ENCODE measurements at places on chromosomes 5 and 9. TPM values are rescaled to one million over a fixed set of nuclear protein-coding genes. Genes with fewer than 3 reads are reported as not detected.

DNA sequence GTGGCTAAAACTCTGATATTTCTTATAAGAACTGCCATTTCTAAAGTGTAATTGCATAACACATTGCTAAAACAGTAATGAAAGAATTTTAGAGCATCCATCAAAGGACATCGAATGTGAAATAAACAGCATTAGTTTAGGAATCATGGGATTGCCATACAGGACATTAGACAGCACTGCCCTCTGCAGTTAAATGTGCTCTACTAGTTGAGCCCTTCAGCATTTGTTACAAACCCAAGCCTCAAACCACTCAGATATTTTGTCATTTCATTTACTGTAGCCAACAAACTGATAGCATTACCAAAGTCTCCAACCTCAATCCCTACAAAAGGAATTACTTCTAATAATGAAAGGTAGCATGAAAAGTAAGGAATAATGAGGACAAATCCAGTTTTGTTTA is 116.8 kb upstream of the COX7C start:
- H3K4me1 ChIP-seq = no peaks in the 10 kb centered on the region
- no peak overlapping the region for H3K27ac ChIP-seq
- peak; percentile 8 for DNase-seq

- H3K4me3 ChIP-seq = no peak overlapping the region
- H3K27me3 ChIP-seq = no peaks in the 10 kb centered on the region
- peak; percentile 43 for DNase-seq
- H3K36me3 ChIP-seq = no peaks in the 10 kb centered on the region
- H3K27ac ChIP-seq = no peak overlapping the region
These were observed 115.9 kb downstream of the PIK3R1 start for GRCh38 chr5:68331192-68332079.

DNA sequence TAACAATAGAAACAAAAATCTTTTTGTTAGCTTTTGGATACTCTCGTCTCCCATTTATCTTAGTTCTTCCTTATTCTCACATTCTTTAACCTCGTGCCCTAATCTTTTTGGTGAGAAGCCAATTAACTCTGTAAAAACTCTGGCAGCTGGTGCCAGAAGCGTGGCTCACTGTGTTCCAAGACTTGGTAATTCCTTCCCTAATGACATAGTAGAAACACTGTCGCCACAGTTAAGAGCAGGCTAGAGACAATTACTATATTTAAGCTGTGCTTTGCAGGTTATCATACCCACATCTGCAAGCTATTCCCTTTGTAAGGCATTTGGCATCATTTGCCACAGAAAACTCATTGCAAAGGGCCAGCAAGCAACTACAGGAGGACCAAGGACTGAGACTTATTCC is 160.9 kb upstream of the PIK3R1 start:
- H3K27me3 ChIP-seq = no peaks in the 10 kb centered on the region
- H3K27ac ChIP-seq = no peak overlapping the region
- peaks cover 7% of the 10 kb centered on the region for H3K4me1 ChIP-seq

GRCh38 chr5:93053825-93054224 is 527.2 kb downstream of the NR2F1-AS1 start:
- no peak for DNase-seq
- H3K4me1 ChIP-seq = no peaks in the 10 kb centered on the region
- H3K4me3 ChIP-seq = no peak overlapping the region
- H3K27me3 ChIP-seq = no peaks in the 10 kb centered on the region
- H3K27ac ChIP-seq = no peak overlapping the region
- H3K36me3 ChIP-seq = no peaks in the 10 kb centered on the region

DNA sequence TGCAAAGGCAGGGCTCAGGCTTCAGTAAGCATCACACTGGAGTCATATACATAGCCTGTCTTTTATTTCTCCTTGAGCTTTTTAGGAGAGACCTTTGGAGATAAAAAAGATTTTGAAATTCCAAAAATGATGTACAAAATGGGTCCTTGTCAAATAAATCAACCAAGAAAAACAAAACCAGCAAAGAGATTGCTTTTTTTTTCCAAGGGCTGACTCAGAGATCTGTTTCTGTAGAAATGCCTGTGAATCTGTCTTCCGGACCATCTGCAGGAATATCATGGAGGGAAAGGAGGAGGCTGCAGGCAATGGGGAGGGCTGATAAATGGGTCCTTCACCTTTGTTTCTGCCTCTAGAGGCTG is 77.4 kb downstream of the SLIT3 start:
- H3K4me3 ChIP-seq = no peak overlapping the region
- H3K27ac ChIP-seq = no peak overlapping the region
- no peaks in the 10 kb centered on the region for H3K27me3 ChIP-seq
- no peaks in the 10 kb centered on the region for H3K4me1 ChIP-seq
- DNase-seq = no peak

DNA sequence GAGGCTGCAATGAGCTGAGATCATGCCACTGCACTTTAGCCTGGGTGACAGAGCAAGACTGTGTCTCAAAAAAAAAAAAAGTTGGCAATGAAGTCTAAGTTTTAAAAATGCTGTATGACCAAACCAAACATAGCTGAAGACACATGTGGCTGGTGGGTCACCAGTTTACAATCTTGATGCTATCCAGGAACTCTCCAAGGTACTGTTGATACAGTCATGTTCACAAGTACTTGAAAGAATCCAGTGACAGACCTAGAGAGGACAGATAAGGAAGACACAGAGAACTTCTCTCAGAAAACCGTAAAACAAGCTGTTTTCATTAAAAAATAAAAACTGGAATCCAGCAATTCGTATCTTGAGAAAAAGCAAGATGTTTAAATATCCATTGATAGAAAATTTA is 95.7 kb downstream of the ACTBL2 start:
- H3K27me3 ChIP-seq = no peaks in the 10 kb centered on the region
- no peaks in the 10 kb centered on the region for H3K4me1 ChIP-seq
- H3K36me3 ChIP-seq = no peaks in the 10 kb centered on the region
- DNase-seq = peak; percentile 40
- H3K27ac ChIP-seq = no peak overlapping the region

DNA sequence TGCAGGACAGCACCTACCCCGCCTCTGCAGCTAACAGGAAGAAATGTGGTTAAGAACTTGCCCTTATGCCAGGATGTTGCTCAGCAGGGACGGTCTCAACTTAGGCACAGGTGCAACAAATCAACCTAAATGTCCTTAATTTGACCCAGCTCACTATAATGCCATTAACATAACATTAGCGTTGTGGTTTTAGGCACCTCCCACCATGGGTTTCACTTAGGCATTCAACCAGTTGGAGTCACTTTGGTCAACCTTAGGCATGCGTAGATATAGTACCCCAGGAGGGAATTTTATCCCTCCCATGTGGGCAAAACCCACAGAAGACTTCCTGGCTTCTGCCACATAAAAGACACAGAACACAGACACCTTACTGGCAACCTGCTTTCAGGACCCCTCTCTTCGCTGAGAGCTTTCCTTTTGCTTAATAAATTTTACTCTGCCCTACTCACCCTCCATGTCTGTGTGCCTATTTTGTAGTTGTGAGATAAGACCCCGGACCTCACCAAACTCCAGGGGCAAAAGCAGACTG is 8.7 kb upstream of the ERAP1 start:
- no peaks in the 10 kb centered on the region for H3K4me1 ChIP-seq
- DNase-seq = no peak
- H3K27ac ChIP-seq = no peak overlapping the region
- no peaks in the 10 kb centered on the region for H3K36me3 ChIP-seq
- no peak overlapping the region for H3K4me3 ChIP-seq

GRCh38 chr9:126490871-126491567 is 122.7 kb upstream of the LMX1B start:
- H3K4me1 ChIP-seq = peaks cover 4% of the 10 kb centered on the region
- DNase-seq = peak; percentile 86
- H3K27me3 ChIP-seq = peaks cover 3% of the 10 kb centered on the region
- H3K4me3 ChIP-seq = no peak overlapping the region
- H3K27ac ChIP-seq = no peak overlapping the region

The CAMK4 gene
- 7.5 TPM for total RNA-seq

The PAEP gene
- not detected for total RNA-seq

The AK8 gene
- 0.58 TPM for total RNA-seq

The SHISAL2B gene
- total RNA-seq = 0.98 TPM

The SPAAR gene
- 0.89 TPM for total RNA-seq

The SOHLH1 gene
- not detected for total RNA-seq

The PCDHB11 gene
- 4.3 TPM for total RNA-seq

The CDH18 gene
- 13.4 TPM for total RNA-seq

The SLC6A3 gene
- not detected for total RNA-seq

The TMEM252 gene
- 0.09 TPM for total RNA-seq
